ENCODE measurements at places on chromosomes 7 and 10.

GRCh38 chr10:126833542-126833941 is 71.7 kb upstream of the DOCK1 start:
- DNase-seq = no peak

DNA sequence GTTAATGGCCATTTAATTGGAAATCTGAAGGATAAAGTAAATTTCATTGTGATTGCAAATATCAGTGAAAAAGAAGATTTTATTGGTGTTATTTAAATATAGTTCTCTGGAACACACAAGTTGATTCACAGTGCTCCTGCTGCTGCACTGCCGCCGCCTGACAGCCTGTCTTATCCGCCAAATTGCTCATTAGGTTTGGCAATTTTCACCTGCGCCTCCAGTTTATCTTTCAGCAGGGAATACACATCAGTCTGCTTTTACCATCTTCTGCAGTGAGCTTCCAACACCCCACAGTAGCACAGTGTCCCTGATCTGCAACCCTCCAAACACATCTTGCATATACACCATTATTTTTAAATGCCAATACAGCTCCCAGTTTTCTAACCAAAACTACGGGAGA is 308.3 kb downstream of the PARD3 start:
- DNase-seq = no peak

DNA sequence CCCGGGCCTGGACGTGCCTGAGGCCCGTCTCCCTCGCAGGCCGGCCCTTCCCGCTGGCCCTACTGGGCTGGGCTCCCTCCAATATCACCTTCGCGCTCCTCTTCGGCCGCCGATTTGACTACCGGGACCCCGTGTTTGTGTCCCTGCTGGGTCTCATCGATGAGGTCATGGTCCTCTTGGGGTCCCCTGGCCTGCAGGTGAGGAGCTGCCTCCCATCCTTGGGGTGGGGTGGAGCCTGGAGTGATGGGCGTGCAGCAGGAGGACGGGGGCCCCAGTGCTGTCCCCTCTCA is 2.1 kb downstream of the CYP2W1 start:
- no peak for DNase-seq

DNA sequence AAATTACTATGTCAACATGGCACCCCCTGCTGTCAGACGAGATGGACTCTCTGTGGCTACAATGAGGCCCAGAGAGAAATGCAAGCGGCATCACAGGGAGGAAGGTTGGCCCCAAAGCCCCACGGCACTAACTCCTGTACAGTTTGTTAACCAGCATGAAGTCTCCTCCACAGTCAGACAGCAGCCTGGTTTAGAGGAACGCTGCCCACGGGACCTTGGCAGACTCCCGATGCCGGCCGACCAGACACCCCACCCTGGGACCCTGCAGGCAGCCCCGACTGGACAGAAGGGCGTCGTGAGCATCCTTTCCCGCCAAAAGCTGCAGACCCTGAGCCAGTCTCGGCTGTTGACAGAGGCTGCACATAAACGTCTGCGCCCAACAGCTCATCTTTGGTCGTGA is 158.8 kb downstream of the DIP2C start:
- no peak for DNase-seq

DNA sequence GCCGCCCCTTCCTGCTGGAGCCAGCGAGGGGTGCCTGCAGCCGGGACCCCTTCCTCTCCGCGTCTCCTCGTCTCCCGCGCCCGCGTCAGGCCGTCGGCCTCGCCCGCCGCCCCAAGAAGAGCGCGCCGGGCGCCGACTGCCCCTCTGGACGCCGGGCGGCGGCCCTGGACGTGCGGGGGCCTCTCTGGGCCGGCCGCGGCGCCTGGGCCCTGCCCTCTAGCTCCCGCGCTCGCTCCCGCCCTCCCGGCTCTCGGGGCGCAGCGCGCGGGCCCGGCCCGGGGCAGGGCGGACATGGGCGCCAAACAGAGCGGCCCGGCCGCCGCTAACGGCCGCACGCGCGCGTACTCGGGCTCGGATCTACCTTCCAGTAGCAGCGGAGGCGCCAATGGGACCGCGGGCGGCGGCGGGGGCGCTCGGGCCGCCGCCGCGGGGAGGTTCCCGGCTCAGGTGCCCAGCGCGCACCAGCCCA is 704 bp downstream of the ZNRF2 start:
- DNase-seq = peak; percentile 57

GRCh38 chr10:3882855-3883254 is 97.8 kb upstream of the KLF6 start:
- no peak for DNase-seq

GRCh38 chr10:86162696-86163400 is 203.7 kb downstream of the GRID1 start:
- DNase-seq = no peak

DNA sequence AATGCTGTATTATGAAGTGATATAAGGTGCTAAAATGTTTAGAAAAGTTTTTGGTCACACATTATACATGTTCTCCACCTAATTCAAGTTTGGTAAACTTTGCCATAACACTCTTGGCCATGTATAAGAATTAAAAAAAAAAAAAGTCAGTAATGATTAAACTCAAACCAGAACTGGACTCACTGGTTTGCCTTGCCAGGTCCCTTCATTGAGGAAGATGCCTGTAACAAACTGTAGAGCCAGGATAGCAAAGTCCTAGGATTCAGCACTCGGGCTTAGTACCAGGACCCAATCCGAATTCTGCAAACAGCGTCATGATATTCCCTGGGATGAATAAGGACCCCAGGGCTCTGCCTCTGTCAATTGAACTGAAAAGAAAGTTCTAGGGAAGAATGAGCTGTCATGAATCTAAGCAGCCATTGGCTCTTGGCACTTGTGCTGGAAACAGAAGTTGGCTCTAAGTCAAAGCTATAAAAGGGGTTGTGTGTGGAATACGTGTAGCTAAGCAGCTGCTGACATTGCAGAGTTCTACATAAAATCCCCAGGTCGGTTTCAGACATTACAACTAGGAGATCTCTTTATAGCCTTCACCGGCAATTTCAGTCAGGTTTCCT is 216.9 kb downstream of the C7orf25 start:
- no peak for DNase-seq

DNA sequence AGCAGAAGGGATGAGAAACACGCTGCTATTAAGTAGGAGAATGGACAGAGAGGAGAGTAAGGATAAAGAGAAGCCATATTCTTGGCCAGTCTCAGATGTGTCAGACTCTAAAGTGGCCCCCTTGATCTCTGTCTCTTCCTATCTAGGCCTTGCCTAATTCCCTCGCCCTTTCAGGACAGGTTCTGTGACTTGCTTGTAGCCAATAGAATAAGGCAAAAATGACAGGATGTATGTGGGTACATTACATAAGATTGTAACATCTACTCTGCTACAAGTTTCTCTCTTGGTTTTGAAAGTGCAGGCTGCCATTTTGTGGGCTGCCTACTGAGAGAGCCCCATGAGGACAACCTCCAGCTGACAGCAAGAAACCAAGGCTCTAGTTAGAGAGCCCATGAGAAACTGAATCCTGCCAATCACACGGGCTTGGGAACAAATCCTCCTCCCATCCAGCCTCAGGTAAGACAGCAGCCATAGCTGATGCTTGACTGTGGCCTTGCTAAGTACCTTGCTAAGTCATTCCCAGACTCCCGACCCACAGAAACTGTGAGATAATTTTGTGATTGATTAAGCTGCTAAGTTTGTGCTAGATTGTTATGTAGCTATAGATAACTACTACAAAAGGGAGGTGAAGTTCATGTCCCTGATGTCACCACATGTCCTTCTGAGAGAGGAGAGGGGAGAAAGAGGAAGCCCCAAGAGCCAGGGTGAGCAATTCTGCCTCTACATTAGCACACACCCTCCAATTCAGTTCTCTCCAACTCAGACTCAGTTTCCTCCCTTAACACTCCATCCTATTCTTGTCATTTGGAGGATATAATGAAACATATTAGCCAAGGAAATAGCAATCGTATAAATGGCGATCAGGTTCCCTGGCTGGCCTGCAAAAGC is 185.5 kb downstream of the SGMS1 start:
- DNase-seq = no peak

- no peak for DNase-seq
These were observed 100.1 kb downstream of the BTRC start for GRCh38 chr10:101453791-101454718.

- DNase-seq = no peak
These were observed 22.0 kb upstream of the ANLN start for GRCh38 chr7:36367561-36368077.

DNA sequence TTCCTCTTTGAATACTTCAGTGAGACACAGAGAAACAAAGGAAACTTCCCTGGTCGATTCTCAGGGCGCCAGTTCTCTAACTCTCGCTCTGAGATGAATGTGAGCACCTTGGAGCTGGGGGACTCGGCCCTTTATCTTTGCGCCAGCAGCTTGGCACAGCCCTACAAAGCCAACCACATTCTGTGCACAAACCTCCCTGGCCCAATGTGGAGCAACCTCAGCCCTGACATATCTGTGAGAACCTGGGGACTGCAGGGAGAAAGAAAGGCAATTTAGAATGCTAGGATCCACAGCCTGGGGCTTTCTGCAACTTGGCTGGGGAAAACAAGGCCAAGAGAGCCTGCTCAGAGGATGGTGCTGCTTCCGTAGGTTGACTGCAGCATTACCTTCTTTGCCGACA is 63.5 kb upstream of the PRSS58 start:
- DNase-seq = no peak

All from NCI-H774 (cell line).